Gastrocnemius medialis (tissue), 4 donors: ENCODE measurements at places on chromosomes 12 and 14.

DNA sequence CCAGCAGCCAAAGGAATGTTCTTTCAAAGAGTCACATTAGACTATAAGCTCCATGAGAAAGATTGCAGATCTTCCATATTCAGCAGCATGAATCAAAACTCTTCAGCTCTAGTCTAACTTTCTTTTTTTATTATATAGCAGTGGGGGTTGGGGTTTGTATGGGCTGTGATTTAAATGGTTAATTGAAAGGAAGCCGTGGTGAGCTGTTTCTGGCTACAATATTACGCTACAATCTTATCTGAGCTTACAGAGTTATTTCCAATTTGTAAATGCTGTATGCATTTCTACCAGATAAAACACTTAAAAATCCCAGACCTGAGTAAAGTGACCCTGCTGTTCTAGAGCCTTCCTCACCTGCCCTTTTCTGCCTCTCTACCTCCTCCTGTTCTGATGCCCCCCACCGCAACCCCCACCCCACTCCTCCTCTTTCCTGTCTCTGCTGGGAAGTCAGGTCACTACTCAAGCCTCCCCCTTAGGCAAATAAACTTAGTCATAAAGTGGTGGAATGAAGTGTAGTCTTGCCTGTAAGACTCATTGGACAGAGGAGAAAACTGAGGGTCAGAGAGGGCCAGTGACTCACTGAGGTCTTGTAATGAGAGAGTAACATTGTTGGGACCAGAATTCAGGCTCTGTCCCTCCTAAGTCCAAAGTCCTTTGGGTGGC is 1089.5 kb downstream of the BCL11B start:
- DNase-seq: no peak
- no peaks in the 10 kb centered on the region for H3K4me1 ChIP-seq
- no peak overlapping the region for H3K27ac ChIP-seq

- no peaks in the 10 kb centered on the region for H3K4me1 ChIP-seq
- peaks cover 3% of the 10 kb centered on the region for H3K27me3 ChIP-seq
- H3K36me3 ChIP-seq: no peaks in the 10 kb centered on the region
- H3K27ac ChIP-seq: no peak overlapping the region
Measured at GRCh38 chr12:112844814-112845565, 53.4 kb downstream of the RPH3A start.

- no peaks in the 10 kb centered on the region for H3K4me1 ChIP-seq
- no peaks in the 10 kb centered on the region for H3K36me3 ChIP-seq
- no peak for DNase-seq
- peaks cover 6% of the 10 kb centered on the region for H3K27me3 ChIP-seq
Measured at GRCh38 chr14:104370256-104370870, 209.2 kb upstream of the C14orf180 start.

DNA sequence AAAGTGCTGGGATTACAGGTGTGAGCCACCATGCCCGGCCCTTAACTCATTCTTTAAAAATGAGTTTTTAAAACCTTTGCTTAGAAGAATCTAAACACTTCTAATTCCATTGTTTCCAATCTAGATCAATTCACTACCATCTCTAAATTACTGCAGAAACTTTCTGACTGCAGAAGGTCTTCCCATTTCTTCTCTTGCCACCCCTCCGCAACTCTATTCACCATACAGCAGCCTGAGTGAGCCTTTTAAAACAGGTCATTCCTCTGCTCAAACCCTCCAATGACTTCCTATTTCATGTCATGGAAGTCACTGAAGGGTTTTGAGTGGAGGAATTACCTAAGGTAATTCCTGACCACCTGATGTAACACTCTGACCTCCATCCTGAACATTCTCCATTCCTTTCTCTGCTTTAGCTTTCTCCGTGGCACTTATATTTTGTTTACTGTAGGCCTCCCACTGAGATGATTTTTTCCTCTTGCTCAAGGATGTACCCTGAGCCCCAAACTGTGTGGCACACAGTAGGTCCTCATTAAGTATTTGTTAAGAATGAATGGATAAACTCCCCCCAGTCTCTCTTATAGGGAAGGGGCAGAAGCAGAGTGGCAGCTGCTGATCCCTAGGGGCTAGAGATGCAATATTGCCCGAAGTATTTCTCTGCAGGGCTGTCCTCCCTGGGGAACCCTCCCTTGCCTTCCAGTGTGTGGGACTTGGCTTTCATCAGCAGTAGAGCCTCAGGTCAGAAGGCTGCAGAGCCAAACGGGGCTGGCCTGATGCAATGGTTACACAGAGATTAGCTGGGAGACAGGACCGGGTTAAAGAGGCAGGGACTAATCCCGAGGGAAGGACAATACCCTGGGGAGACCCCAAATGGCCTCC is 1.2 kb downstream of the DDIT3 start:
- H3K4me3 ChIP-seq: peak overlapping the region; percentile 84
- DNase-seq: peak; percentile 58
- H3K27ac ChIP-seq: peak overlapping the region; percentile 94
- no peaks in the 10 kb centered on the region for H3K27me3 ChIP-seq

DNA sequence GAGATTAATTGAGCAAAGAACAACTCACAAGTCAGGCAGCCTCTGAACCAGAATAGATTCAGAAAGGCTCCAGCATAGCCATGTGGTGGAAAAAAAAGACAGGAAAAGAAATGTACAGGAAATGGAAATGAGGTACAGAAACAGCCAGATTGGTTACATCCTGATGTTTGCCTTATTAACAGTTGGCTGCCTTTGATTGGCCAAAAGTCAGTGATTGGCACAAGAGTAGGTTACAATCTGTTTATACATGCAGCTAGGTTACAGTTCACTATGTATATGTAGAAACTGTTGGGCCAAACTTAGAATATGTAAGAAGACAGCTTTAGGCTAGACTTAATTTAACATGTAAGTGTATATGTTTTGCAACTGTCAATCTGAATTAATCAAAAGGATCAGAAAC is 118.9 kb downstream of the UNC79 start:
- no peak overlapping the region for H3K4me3 ChIP-seq
- no peaks in the 10 kb centered on the region for H3K4me1 ChIP-seq
- no peaks in the 10 kb centered on the region for H3K27me3 ChIP-seq
- no peak for DNase-seq

DNA sequence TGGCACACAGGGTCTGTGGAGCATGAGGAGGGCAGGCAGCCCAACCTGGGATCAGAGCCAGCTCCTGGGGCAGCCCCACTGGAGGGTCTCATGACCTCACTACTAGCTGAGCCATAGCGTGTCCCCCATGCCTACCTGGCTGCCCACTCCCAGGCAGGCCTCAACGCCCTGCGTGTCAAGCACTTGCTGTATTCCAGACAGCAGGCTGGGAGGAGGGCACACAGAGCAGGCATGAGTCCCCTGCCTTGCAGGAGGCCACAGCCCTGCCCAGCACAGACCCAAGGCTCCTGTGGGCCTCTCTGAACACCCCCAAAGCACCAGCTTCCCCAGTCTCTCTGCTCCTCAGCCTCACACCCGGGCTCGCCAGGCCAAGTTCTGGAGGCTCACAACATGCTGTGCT is 64.0 kb downstream of the IQSEC3 start:
- H3K4me1 ChIP-seq: no peaks in the 10 kb centered on the region
- H3K4me3 ChIP-seq: no peak overlapping the region
- peaks cover 5% of the 10 kb centered on the region for H3K27me3 ChIP-seq
- no peaks in the 10 kb centered on the region for H3K36me3 ChIP-seq
- no peak for DNase-seq
- H3K27ac ChIP-seq: no peak overlapping the region

DNA sequence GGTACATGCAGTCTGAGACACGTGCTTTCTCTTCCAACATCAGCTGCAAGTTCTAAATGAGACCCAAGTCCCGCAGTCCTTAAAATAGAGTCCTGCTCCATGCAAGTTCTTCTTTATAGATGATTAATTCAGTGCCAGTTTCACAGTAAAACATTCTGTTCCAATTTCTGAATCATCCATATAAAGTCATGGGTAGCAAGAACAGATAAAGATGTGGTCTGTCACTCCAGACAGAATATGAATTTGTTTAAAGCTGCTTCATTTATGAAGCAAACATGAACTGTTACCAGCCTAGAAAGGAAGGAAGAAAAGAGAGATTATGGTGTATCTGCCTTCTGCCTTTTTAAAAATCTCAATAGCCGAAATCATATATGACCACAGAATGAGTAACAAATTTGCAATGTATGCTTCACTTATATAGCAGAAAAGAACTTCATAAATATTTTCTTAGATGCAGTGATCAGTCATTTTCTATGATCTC is 83.3 kb downstream of the KITLG start:
- H3K4me1 ChIP-seq: peaks cover 5% of the 10 kb centered on the region
- H3K27ac ChIP-seq: no peak overlapping the region
- no peak overlapping the region for H3K4me3 ChIP-seq

DNA sequence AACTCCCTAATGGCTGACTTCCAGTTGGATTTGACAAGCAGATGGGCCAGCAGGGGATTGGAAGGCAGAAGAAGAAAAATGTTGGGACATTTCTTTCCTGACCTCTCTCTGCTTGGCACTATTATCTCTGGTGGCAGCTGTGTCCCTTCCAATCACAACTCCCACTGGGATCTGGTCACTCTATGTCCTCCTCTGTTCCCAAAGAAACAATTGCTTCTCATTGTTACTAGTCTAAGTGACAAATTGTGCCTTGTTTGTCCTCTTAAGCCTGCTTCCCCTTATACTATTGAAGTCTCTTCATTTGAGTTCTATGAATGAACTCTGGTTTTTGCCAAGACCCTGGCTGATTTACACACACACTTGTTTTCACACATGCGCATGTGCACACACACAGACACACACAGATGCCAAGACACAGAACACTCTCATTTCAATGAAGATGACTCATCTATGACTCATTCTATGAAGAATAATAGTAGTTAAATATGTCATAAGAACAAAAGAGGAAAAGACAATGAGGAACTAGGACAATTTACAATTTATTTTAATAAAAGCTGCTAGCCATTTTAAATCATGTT is 83.0 kb upstream of the FAR2 start:
- no peaks in the 10 kb centered on the region for H3K36me3 ChIP-seq
- H3K27me3 ChIP-seq: no peaks in the 10 kb centered on the region
- DNase-seq: no peak

- no peaks in the 10 kb centered on the region for H3K27me3 ChIP-seq
- DNase-seq: no peak
- no peaks in the 10 kb centered on the region for H3K36me3 ChIP-seq
- no peak overlapping the region for H3K4me3 ChIP-seq
Measured at GRCh38 chr12:42886160-42886559, 296.6 kb upstream of the PRICKLE1 start.

- H3K36me3 ChIP-seq: no peaks in the 10 kb centered on the region
- H3K27me3 ChIP-seq: no peaks in the 10 kb centered on the region
- no peak overlapping the region for H3K4me3 ChIP-seq
- H3K27ac ChIP-seq: no peak overlapping the region
- DNase-seq: no peak
Measured at GRCh38 chr12:92784356-92784755, 81.6 kb downstream of the PLEKHG7 start.
